ENCODE measurements at places on chromosomes 4 and X.

- DNase-seq: no peak
These were observed 30.2 kb upstream of the TENM3 start for GRCh38 chr4:182213004-182213403.

DNA sequence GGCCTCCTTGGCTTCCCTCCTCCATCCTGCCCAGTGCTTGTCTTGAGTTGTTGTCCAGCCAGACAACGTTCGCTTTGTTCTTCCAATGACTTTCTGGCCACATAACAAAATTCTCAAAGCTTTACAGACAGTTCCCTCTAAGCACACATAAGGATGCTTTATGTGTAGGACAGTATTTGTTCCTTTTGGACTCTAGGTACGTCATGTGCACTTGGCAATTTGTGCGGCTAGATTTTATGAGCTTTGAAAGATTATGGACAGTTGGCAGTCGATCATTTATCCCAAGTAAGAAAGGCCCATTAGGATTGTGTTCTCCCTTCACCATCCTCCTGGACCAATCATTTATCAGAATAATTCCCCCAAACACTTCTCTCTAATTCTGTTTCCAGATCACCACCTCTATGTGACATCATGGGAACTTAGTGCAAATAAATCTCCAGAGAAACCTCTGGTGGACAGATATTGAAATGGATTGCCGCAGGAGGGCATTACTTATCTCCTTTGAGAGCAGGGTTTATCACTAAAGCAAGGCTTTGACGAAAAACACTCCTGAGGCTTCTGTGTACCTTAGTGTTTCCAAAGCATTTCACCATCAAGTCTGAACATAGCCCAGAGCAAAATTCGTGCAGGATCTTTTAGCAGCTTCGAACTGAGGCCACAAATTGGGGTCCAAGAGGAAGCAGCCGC lies 77.4 kb upstream of the BMPR1B start:
- no peak for DNase-seq

DNA sequence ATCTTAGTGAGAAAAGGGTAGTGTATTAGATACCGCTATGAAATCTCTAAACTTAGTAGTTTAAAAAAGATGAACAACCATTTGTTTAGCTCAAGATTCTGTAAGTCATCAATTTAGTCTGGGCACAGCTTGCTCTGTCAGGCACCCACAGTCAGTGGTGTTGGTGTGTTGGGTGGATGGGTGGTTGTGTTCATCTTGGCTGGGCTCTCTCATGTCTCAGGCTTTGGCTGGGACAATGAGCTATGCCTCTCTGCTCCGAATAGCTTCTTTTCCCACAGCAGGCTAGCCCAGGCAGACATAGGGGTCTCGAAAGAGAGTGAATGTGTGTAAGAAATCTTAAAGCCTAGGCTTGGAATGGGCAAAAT lies 127.0 kb upstream of the GATB start:
- no peak for DNase-seq

GRCh38 chrX:128650326-128650725 lies 598.1 kb upstream of the ACTRT1 start:
- DNase-seq: no peak

DNA sequence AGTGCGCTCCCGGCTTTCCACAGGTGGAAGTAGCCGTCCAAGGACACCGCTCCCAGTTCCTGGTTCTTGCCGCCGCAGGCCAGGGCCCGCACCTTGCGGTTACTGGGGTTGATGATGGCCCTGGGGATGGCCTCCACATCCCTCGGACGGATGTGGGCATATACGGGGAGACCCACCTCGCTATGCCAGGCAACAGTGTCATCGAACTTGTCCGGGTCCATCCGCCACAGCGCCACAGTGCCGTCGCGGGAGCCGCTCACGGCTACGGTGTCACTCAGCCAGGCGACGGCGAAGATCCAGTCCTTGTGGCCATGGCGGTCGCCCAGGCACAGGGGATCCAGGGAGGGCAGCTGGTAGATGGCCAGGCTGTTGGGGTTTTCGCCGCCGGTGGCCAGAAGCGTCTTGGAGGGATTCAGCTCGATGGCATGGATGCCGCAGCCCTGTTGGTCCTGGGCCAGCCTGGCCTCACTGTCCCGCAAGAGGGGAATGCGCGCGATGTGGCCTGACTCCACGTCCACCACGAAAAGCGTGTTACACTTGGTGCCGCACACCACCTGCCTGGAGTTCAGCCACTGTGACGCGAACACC lies 795 bp downstream of the DCAF12L1 start:
- DNase-seq: no peak
